ENCODE measurements at places on chromosomes 4 and X. TPM values are rescaled to one million over a fixed set of nuclear protein-coding genes. Genes with fewer than 3 reads are reported as not detected.

The FGF13 gene
- not detected for total RNA-seq

The NRK gene
- not detected for total RNA-seq

The LDOC1 gene
- total RNA-seq = 18.4 TPM

The MAGED4 gene
- 17.1 TPM for total RNA-seq

The PPARGC1A gene
- total RNA-seq = not detected

The DCLK2 gene
- total RNA-seq = not detected
